Stimulated activated CD8-positive, alpha-beta memory T cell treated with anti-CD3 and anti-CD28 coated beads, Interleukin-4, amount 100 ng/mL, for 48 hours (primary cell): ENCODE measurements at places on chromosomes 16 and 17.

DNA sequence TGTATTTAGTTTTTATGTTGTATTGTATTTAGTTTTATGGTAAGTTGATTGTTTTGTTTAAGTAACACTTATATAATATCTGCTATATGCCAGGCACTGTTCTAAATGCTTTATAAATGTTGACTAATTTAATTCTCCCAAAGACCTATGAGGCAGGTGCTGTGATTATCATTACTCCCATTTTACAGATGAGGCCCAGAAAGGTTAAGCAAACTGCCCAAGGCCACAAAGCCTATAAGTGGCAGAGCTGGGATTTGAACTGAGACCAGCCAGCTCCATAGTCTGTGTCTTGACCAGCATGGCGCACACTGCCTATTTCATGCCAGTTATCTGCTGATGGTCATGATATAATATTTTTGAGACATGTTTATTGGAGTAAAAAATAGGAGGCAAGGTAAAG, 24.0 kb downstream of the IL21R start:
- no peak for DNase-seq

- peak; percentile 69 for DNase-seq
These were observed 270.7 kb downstream of the NTN1 start for GRCh38 chr17:9291912-9292560.

- no peak for DNase-seq
These were observed 22.6 kb downstream of the SEC14L5 start for GRCh38 chr16:4980691-4981090.

- DNase-seq = no peak
These were observed 638 bp upstream of the LYZL6 start for GRCh38 chr17:35944151-35944550.

DNA sequence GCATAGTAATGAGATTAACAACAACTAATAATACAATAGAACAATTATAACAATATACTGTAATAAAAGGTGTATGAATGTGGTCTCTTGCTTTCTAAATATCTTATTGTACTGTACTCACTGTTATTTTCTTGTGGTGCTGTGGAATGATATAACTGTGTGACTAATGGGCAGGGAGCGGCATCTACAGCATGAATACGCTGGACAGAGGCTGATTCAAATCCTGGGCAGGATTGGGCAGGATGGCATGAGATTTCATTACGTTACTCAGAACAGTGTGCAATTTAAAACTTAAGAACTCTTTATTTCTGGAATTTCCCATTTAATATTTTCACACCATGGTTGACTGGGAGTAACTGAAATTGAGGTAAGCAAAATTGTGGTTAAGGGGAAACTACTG, 1239.8 kb upstream of the GOT2 start:
- no peak for DNase-seq

DNA sequence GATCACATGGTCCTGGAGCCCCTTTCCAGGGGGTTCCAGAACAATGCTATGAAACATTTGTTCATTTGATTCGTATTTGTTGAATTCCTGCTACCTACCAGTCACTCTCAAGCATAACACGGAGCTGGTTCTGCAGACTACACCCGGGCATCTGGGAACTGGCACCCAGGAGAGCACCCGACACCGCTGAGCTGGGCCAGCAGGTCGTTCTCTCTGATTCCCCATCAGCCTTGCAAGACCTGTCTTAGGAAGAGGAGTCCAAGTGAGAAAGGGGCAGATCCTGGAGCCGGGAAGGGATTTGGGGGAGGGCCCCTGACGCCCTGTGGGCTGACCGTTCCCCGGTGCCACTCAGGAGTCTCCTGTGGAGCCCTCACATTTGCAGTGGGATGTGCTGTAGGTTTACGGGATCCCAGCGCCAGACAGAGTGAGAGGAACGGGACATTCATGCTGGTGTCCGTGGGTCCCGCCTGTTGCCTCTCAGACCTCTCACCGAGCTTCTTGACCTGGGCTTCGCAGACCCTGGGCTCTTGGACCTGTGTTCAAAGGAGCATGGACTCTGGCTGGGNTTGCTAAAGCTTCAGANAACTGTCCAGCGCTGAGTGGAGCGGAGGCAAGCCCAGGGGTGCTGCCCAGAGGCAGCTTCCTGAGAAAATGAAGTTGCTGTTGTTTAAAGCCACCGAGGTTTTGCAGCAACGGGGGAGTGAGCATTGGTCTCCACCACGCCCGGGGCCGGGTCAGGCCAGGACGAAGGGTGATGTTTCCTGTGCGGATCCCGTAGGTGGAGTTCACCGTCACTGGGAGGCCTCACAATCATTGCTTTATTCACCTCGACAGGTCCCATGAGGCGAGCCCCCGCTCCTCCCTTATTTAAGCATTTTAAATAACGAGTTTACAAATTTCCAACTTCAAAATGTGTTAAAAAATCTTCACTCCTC, 49.2 kb downstream of the METRNL start:
- DNase-seq = no peak

GRCh38 chr17:76268015-76268749, 3.0 kb downstream of the UBALD2 start:
- DNase-seq = peak; percentile 85

DNA sequence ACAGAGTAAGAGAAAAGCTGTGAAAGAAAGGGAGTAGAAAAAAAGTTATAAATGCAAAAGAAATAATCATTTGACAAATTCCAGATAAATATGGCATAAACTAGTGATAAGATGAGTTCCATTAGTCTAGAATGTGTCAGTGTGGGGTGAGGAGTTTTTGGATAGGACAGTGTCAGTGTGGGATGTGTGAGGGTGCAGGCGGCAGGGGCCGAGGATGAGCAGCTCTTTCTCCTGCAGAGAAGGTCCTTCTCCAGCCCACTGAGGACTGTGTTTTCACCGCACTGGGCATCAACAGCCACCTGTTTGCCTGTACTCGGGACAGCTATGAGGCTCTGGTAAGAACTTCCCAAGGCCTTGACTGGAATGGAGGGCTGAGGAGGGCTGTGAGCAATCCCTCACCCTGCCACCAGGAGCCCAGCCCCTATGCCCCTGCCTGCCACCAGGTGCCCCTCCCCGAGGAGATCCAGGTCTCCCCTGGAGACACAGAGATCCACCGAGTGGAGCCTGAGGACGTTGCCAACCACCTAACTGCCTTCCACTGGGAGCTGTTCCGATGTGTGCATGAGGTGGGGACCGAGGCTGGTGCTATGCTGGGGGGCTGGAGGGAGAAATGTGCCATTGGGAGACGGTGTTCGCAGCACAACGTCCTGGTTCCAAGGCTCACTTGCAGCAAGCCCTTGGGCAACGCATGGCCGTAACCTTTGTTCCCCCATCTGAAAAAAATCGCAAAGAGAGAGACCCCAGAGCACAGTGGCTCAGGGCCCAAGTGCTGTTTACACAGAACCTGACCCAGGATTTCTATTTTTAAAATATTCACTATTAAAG, 13.1 kb downstream of the RAPGEFL1 start:
- peak; percentile 43 for DNase-seq

GRCh38 chr17:47700471-47701449, 6.8 kb downstream of the TBKBP1 start:
- DNase-seq = peak; percentile 37
